ENCODE measurements at places on chromosomes 11 and 22.
A peak's percentile ranks its signal among the peaks of the same experiment; 100 is the strongest.

DNA sequence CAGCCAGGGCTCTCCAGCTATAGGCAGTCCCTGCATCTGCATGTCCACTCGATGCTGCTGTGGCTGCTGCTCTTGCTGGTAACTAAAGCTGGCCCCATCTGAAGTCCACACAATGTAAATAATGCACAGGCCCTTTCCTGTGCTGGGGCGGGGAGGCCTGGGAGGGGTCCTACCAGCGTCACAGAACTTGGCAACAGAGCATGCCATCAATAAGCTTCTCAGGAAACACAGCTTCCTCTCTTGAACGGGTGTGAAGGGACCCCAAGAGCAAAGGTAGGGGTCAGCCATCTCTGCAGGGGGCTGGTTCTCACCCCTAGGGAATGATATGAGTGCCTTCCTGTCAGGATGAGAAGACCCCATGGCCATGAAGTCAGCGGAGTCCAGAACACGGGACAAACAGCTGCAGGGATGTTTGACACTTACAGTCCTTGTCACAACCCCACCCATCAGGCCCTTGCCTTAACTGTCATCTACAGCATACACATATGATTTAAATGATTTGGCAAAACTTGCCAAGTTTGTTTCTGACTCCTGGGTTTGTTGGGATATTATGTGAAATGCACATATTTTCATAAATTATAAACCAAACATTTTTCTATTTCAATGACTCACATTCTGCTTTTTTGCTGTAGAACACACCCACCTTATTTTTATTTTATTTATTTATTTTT is 39.1 kb upstream of the LYVE1 start:
- no peak for DNase-seq

DNA sequence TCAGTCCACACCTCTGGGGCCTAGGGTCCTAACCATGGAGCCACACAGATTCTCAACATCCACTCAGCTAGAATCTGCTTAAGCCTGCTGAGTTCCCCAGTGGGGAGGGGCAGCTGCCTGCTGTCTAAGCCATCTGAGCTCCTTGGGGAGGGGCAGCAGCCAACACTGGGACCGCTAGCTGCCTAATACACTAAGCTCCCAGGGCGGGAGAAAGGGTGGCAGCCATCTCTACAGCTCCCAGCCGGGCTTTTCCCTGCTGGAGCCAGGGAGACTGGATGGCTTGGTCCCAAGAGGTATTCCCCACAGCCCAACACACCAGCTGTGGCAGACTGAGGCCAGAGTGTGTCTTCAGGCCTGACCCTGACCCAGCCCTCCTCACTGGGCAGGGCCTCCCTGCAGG is 217.3 kb upstream of the TMEM45B start:
- no peak for DNase-seq

DNA sequence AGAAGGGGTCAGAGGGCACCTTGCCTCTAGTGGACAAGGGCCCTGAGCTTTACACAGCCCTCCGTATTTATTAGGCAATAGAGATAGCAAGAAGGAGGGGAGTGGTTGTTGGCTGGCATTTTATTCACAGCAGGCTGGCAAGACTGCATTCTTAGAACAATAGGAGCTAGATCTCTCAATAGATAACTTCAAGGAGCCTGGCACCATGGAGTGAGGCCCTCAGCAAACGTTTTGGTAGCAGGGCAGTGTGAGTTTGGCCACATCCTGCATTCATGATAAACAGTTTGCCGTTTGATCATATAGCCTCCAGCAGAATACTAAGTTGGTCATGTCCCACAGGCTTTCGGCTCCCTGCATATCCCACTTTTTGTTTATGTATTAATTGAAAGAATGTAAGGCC is 31.6 kb downstream of the OR10A6 start:
- DNase-seq: peak; percentile 56

- DNase-seq: no peak
These were observed 28.3 kb downstream of the MUC6 start for GRCh38 chr11:1008001-1008802.

- DNase-seq: no peak
These were observed 377.1 kb downstream of the DCDC1 start for GRCh38 chr11:30992513-30992849.

GRCh38 chr11:128400382-128401203 is 186.8 kb downstream of the ETS1 start:
- no peak for DNase-seq

GRCh38 chr11:95338430-95338991 is 107.5 kb upstream of the SESN3 start:
- peak; percentile 83 for DNase-seq

DNA sequence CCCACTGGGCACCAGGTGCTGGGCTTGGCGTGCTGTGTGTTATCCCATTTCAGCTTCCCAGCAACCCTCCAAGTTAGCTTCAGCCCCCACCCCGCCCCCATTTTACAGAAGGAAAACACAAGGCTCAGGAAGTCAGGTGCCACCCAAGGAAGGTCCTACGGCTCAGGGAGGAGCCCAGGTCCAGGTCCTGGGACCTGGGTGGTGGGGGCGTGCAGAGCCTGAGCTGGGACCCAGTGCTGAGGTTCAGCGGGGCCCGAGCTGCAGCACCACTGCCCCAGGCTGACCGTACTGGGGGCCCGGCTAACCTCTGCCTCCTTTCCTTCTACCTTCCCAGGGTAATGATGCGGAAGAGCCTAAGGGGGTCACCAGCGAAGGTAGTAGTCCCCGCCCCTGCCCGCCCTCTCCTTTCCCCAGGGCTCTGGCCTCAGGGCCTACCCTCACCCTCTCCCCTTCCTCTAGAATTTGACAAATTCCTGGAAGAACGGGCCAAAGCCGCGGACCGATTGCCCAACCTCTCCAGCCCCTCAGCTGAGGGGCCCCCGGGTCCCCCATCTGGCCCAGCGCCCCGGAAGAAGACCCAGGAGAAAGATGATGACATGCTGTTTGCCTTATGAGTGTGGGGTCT is 34.2 kb upstream of the HMOX1 start:
- no peak for DNase-seq

- DNase-seq: no peak
These were observed 143.6 kb upstream of the POU2AF2 start for GRCh38 chr11:111101881-111102280.

- DNase-seq: no peak
These were observed 34.0 kb downstream of the UQCR10 start for GRCh38 chr22:29801153-29801552.

DNA sequence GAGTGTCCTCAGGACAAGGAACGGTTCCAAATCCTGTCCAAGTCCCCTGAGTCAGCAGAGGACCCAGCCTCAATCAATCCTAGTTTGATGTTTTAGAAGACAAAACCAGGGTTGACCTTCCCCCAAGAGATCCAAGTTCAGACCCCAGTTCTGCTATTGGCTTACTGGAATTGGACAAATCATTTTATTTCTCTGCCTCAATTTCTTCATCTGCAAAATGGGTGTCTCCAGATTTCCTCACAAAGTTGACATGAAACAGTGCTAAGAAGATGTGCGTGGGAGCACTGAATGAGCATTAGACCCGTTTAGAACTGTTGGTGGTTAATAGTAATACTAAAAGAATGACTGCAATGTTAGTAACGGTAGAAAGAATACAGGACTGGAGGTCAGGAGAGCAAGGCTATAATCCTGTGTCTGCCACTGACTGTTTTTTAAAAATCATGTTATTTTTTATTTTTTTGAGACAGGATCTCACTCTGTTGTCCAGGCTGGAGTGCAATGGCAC is 32.8 kb upstream of the SCUBE1 start:
- peak; percentile 73 for DNase-seq

GRCh38 chr11:34006876-34007275 is 44.7 kb upstream of the CAPRIN1 start:
- no peak for DNase-seq

DNA sequence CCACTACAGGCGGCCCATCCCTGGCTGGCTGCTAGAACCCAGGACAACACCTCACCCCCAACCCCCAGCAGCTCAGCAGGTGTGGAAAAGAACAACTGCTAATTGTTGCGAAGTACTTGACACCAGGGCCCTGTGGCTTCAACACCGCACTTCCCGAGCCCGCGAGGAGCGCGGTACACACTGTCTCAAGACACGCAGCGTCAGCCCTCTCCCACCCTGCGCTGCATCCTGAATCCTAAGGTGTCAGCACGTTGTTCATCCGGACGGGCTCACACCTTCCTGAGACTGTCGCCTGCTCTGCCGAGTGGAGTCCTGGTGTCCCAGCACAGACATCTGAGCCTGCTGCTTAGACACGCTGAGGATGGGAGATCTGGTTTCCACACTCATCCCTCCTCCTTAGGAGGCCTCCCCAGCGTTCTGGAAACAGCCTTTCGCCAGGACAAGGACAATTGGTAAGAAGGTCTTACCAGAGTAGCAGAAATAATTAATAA is 1336.2 kb downstream of the BRD1 start:
- no peak for DNase-seq

DNA sequence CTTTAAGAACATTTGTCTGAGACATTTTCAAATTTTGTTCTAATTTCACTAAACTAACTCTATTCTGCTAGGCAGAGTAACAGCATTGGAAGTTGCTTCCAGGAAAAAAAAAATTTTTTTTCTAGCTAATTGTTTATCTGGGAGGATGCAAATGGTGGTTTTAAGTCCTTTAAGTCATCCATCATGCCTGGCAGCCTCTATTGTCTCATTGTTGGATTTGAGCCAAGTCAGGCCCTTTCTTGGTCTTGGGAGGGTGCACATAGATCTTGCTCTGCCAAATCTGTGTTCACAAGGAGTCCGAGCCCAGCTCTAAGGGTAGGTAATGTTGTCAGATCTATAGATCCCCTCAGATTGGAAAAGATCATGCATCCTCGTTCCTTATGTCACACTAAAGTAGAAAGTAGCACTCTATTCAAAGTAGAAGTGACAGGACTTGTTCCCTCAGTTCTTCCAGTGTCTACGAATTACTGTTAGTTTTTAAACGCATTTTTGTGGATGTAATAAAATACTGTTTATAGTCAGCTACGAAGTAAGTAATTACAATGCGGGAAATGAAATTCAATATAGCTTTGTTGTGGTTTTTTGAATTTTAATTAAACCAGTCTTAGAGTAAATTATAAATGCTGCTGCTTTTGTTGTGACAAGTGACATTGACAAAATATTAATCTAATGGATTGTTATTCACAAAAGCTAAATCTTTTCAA is 166.0 kb upstream of the RASSF10 start:
- peak; percentile 68 for DNase-seq

DNA sequence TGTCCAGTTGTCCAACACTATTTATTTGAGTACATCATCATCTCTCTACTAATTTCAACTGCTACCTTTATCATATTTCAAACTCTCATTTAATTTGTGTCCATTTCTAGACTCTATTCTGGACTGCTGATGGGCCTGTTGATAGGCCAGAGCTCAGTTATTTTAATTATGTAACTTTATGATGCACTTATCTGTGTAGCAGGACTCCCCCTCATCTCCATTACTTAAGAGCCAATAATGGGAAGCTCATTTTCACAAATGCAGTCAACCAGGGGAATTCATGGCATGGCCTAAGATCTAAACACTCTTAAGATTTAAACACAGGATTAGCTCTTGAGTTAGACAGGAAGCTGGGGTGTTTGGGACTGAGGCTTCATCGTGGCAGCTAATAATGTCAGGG is 21.4 kb downstream of the KCNQ1OT1 start:
- DNase-seq: no peak

DNA sequence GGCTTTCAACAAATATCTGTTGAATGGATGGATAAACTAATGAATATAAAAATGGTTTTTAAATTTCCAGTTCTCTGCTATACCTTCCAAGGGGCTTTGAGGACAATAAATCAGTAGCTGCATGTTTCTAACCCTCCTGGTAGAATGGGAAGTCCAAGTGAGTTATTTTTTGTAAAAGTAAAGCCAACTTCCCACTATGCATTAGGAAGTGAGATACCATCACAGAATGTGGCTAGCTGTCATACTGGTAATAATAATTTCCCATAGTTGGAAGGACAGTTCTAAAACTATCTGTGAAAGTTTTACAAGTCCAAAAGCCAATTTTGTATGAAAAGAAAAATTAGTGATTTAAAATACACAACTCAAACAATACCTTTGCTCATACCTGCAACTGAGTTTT is 50.0 kb downstream of the TMEM123 start:
- no peak for DNase-seq

DNA sequence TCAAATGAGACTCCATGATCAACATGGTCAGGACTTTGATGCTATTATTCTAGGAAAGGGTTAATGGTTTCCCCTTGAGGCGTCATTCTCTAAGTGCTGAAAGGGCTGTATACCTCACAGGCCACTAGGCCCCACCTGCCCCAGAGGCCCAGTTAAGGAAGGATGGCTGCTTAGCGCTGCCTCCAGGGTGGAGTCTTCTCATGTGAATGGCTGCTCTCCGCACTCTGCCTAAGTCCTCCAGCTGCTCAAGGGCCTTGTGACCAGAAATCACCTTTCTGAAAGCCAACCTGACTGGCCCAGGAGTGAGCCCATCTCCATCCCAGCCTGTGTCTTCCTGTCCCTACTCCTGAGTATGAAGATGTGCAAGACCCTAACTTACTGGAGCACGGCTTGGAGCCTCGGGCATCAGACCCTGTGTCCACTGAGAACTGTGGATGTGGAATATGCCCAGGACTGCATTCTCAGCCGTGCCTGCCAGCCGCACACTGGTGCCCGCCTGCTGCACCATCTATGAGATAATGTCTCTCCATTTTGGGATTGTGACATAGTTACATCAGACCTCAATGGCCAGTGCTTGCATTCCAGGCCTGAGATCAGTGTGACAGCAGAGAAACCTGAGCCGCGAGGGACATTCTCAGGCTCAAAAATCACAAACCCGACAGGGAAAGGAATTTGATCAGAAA is 51.0 kb downstream of the SNX19 start:
- no peak for DNase-seq

DNA sequence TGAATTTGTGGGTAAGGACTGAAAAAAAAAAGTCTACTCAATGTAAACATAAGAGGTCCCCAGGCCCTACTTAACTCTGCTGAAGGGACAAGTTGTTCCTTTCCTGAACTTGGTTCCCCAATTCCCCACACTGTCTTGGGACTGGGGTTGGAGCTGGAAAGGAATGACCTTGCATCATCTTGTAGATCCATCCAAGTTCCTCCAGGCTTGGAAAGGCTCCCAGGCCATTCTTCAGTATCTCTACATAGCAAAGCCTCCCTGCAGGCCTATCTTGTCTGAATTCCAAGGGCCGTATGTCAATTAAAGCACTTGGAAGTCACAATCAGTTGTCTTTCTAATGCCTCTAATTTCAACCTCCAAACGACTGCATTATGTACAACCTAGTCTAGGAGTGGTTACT is 361.2 kb downstream of the TMEM135 start:
- no peak for DNase-seq

GRCh38 chr11:35641171-35641897 is 21.2 kb upstream of the TRIM44 start:
- no peak for DNase-seq

GRCh38 chr11:65593518-65594414 is 1.8 kb downstream of the KCNK7 start:
- no peak for DNase-seq

GRCh38 chr11:37391615-37392014 is 793.6 kb upstream of the RAG2 start:
- DNase-seq: no peak

DNA sequence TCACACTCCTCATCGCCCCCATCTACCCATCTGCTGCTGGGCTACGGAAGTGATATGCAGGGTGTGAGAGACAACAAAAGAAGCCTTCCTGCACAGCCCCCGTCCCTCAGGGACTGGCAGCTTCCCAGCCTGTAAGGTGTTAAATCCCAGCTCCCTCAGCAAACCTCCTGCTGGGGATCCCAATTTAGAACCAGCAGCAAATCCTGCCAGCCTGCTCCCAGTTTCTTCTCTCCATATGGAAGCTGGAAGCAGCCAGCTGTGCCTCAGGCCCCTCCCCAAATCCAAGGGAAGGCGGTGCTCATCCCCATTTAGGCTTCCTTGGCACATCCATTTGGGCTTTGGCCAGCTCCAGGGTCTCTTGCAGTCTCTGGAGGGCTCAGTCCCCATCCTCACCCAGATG is 47.5 kb downstream of the PAMR1 start:
- DNase-seq: no peak

All from RPMI7951 (cell line).